Muscle of arm (tissue), 14 donors: ENCODE measurements at places on chromosomes 5 and 9. TPM values are rescaled to one million over a fixed set of nuclear protein-coding genes. Genes with fewer than 3 reads are reported as not detected.

DNA sequence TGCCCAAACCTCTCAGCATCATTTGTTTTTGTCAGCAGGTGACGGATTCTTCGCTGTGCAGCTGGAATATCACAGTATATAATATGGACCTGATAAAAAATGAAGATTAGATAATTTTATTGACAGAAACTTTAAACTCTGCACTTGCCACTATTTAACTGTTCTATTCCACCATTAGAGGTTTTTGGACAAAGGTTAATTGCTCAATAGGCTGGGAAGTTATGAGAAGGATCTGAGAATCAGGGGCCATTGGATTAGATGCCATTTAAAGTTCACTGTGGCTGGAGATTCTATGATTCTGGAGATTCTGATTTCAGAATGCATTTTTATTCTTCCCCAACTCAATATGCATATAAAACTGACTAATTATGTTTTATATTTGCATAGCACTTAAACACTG, 59.8 kb upstream of the ANXA1 start:
- DNase-seq, result no peak

GRCh38 chr5:39228596-39228995, 9.2 kb upstream of the FYB1 start:
- DNase-seq, result no peak

DNA sequence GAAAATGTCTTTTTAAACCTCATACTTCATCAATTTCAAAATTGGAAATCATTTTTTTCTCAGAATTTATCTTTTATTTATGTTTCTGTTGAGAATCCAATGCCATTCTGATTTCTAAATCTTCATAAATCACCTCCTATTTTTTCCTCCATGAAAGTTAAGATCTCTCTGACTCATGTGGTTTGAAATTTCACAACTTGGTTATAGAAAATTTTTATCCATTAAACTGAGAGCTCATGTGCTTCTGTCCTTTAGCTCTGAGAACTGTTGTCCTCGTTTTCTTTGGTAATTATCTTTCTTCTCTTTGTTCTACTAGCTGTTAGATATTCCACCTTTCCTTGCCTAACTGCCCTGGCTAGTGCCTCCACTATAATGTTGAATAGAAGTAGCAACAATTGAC, 1.5 kb upstream of the RNF180 start:
- DNase-seq, result no peak

GRCh38 chr5:179623906-179624741, 653 bp upstream of the HNRNPH1 start:
- DNase-seq, result no peak

GRCh38 chr9:136519263-136520052, 26.4 kb downstream of the NOTCH1 start:
- no peak for DNase-seq

DNA sequence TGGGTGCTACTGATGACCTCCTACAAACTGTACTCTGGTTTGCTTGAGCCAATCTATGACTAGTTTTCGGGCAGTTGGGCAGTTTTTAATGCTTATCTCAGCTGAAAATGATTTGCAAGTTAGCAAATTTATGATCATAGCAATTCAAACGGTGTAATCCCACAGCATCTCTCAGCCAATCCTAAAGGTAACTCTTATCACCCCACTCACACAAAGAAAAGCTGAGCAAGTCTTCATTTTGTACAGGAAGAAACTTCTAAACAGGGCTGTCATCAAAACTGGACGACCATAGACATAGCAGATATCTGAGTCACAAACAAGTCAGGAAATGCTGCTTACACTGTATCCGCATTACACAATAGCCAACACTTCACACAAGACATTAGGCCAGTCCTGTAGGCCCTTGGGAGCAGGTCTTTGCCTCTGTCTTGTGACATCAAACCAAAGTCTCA, 2.6 kb upstream of the ENC1 start:
- DNase-seq, result no peak

The NR2F1-AS1 gene
- 3.1 TPM for polyA plus RNA-seq
